CD4-positive, alpha-beta T cell treated with Interleukin-4 for 4 hours (primary cell): ENCODE measurements at places on chromosomes 7 and 10.

GRCh38 chr10:5977471-5978229 is at the start of gene IL15RA:
TSS of gene IL15RA (minus strand) at chr10:5977543. CDS start at chr10:5977492, 51 bp downstream.
- peak; percentile 85 for DNase-seq

DNA sequence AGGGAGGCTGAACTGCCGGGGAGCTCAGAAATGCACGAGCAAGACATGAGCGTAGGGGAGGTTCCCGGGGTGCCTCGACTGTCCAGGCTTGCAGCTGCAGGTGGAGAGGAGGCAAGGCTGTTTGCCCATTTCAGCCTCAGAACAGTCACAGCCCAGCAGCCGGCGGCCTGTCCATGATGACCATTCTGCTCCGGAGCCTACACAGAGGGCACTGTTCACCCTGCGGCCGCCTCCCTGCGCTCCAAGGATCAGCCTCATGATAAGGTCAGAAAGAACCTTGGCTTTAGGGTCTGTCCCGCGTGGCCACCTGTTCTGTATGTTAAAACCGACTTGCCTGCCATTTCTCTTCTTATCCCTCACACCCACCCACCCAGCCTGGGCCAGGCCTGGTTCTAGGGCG is 21.9 kb upstream of the CFAP46 start:
- no peak for DNase-seq

- no peak for DNase-seq
Observed at GRCh38 chr7:7979558-7979957, 11.0 kb downstream of the GLCCI1 start.

DNA sequence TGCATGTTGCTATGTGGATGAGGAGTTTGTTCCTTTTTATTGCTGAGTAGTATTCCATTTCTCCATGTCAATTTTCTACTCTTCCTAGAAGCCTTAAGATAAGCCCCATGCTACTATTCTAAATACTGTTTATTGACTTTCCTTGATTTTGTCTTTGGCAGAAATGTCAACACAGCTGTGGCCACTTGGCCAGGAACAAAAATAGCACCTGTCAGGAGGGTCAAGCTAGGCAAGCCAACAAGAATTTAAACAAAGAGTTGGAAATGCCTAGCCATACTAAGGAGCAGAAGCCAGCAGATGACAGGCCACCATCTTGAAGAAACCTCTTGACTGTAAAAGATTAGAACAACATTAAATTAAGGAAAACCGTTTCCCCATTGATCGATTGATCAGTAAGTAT is 34.7 kb downstream of the JAZF1 start:
- no peak for DNase-seq

- DNase-seq = no peak
Observed at GRCh38 chr7:17646253-17646956, 293.9 kb downstream of the SNX13 start.

DNA sequence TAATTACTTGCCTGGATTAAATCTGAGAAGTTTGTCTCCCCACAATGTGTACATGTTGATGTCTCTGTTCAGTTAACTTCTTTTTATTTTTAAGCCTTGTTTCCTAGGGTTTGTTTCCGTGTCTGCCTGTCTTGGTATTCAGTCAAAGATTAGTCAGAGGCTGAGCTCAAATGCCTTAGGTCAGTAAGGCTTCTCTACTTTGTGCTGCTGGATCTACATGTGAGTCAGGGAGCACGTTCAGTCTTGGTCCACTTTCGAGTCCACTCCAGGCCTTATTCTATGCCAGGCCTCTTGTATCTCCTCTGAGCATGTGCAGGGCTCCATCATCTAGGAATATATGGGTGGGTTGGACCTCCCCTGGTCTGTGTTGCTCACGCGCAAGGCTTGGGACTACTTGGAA is 93.3 kb upstream of the FZD8 start:
- no peak for DNase-seq

- DNase-seq = no peak
Observed at GRCh38 chr10:35442592-35442991, 106.3 kb downstream of the CCNY start.

DNA sequence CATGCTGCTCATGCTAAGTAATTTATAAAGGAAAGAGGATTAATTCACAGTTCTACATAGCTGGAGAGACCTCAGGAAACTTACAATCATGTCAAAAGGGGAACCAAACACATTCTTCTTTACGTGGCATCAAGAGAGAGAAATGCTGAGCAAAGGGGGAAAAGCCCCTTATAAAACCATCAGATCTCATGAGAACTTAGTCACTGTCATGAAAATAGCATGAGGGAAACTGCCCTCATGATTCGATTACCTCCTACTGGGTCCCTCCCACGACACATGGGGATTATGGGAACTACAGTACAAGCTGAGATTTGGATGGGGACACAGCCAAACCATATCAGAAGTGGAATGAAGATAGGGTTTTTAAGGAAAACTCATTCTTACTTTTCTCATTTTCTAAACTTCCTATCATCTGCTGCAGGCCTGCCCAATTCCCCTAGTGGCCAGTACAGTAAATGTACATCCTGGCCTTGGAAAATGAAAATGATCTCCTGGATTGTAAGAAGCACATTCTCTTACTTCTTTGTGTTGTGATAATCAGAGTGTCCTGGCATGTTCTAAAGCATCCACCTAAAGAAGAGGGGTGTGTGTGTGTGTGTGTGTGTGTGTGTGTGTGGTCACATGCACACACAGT is 421.5 kb downstream of the LRMDA start:
- DNase-seq = no peak

DNA sequence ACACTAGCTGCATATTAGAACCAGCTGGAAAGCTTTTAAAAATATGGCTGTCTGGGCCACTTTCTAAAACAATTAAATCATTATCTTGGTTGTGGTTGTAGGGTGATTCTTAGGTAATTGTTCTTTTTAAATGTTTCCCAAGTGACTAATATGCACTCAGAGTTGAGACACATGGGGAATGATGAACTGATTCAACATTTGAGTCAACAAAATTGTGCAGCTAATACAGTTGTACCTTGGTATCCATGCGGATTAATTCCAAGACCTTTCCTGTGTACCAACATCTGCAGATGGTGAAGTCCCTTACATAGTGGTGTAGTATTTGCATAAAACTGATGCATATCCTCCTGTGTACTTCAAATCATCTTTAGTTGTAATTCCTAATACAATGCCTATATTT is 242.2 kb downstream of the ATRNL1 start:
- DNase-seq = no peak

- peak; percentile 56 for DNase-seq
Observed at GRCh38 chr7:106345421-106346166, 60.8 kb upstream of the NAMPT start.

DNA sequence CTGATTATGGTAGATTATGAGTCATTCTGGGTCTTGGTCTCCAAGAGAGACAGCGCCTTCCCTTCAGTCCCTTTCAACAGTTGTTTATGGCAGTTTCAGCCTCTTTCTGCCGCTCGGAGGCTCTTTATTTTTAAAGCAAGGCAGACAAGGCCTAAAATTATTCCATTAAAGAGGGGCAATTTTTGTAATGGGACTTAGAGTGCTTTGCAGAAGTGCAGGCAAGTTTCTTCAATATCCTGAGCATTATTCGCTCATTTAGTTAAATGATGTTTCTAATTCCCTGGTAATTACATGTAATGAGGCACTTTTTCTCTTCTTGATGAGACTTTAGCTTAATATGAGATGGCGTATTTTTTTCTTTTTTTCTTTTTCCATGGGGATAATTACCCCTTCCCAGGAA is 33.6 kb downstream of the BUB3 start:
- DNase-seq = no peak

GRCh38 chr10:92146107-92146506 is 144.8 kb downstream of the CPEB3 start:
- DNase-seq = no peak

DNA sequence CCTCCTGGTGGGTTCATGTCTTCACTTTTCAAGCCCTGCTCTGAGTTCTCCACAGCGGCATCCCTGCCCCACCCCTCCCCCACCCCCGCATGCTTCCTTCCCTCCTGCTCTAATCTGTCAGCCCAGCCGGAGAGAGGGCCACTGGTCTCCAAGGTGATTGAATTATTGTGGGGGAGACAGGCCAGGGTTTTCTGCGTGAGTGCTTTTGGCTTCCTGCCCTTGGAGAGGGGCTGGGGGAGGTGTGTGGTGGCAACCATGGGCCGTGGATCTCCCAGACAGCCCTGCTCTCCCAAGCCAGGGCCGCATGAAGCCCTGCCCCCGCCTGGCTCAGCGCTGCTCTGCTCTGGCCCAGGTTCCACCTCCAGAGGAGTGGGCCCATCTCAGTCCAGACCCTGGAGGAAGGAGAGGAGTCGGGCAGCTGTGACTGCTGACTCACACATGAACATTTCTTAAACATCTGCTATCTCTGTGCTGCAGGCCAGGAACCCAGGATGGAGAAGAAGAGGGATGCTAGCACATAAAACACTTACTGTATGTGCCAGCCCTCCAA is 109.9 kb downstream of the ZMIZ1 start:
- DNase-seq = no peak

DNA sequence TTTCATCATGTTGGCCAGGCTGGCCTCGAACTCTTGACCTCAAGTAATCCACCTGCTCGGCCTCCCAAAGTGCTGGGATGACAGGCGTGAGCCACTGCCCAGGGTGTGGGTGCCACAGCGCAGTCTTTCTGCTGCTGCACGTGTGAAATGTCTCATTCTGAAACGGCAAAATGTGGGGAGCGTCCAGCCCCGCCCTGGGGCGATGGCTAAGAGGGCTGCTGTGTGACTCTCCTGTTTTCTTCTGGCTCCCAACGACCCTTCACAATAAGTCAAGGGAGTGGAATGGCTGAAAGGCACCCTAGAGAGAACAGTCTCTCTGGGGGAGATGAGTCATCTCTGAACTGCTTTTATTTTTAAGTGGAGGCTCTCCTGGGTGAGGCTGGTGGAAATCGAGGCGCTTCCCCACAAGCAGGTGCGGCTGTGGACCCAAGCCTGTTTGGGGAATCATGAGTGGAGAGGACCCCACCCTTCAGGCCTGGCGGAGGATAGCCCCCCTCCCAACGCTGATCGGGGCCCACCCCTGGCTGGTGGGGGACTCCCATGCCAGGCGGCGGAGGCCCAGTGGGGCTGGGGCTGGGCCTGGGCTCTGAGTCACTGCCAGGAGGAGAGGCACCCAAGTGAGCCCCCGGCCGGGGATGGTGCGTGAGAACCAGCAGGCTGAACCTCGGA is 18.0 kb downstream of the ADAP1 start:
- peak; percentile 53 for DNase-seq

- DNase-seq = peak; percentile 45
Observed at GRCh38 chr10:14585287-14586193, 189.2 kb downstream of the FAM107B start.

GRCh38 chr10:34960983-34961382 is 129.2 kb downstream of the CUL2 start:
- DNase-seq = no peak

GRCh38 chr10:64444564-64444963 is 923.4 kb downstream of the REEP3 start:
- no peak for DNase-seq

DNA sequence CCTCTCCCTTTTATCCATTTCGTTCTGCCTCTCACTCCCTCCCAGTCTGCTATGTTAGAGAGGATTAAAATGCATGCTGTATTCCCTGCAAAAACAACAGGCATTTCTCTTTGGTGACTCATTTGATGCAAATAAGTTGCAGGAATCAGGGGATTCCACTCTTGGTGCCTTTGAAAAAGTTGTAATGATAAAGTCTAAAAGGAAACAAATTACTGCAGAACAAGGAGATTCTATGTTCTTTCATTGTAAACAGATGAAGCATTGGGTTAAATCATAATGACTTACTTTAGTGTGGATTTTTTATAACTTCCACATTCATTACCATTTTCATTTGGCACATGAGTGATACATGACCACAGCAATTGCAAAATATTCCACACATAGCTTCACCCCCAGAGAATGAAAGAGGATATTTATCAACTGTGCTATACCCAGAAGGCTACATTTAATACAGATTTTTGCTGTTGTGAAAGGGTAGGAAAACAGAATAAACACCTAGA is 33.4 kb upstream of the ABLIM1 start:
- no peak for DNase-seq

DNA sequence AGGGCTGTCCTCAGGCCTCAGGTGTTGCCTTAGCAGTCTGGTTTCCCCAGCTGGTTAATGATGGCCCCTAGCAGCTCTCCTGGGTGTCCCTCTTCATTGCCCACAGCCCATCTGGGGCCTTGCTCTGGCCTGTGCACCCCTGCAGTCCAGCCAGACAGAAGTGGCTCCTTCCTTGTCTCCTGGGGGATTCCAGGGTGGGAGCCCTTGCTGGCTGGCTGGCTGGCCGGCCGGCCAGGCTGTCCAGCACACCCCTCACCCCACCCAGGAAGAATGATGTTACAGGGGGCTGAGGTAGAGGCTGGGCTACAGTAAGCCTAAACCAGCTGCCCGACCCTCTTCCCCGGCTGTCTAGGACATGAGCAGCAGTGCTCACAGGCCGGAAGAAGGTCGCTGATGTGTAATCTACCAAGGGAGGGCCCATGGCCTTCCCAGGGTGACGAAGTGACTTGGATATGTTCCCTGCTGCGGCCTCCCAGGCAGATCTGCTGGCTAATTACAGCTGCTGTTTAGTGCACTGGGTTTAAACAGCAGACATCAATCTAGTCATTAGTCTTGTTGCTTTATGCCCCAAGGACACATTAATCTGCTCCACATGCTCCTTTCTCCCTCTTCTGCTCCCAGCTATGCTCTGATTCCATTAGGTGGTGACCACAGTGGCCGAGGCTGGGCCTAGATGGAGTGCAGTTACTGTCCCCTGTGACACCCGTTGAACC is 53.8 kb upstream of the LRRC4 start:
- no peak for DNase-seq

DNA sequence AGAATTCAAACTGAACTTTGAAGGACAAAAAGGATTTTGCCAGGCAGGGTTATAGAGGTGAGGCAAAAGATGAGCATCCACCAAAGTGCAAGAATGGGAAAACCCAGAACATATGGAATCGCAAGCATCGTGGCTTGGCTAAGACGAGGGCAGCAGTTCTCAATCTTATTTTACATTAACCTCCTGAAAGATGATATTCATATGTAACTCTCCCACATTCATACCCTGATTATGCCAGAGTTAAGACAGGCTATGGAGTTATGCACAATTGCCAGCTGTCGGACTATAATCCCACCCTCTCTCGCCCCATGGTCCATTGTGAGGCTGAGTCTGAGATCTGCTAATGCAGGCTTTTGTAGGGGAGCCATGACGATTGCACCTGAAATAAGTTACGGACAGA is 21.2 kb upstream of the ASAH2 start:
- no peak for DNase-seq

DNA sequence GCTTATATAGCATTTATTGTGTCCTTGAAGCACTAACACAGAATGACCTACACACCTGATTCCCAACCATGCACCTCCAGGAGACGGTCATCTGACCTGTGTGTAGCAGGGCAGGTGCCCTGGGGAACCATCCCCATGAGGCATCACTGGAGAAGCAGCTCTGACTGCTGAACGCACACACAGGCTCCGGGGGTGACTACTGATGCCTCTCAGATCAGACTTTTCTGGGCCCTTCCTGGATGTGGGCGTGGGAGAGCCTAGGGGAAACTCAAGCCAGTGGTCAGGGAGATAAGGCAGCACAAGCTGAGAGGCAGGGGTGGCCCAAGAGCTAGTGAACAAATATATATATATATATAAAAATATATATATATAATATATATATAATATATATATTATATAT is 37.6 kb downstream of the CPXM2 start:
- no peak for DNase-seq
